ENCODE measurements at places on chromosomes 2 and 18. TPM values are rescaled to one million over a fixed set of nuclear protein-coding genes. Genes with fewer than 3 reads are reported as not detected.

Gene IL36G
- total RNA-seq, result not detected

Gene GALR1
- total RNA-seq, result 0.08 TPM

Gene BMP10
- total RNA-seq, result 0.83 TPM

Gene PID1
- 4.3 TPM for total RNA-seq

Gene SP140L
- 4.0 TPM for total RNA-seq

Gene CRACDL
- 3.3 TPM for total RNA-seq

Gene MC5R
- not detected for total RNA-seq

Gene EPB41L3
- 14.0 TPM for total RNA-seq

Gene CNGA3
- total RNA-seq, result not detected

Gene SCN9A
- total RNA-seq, result 0.75 TPM

Gene SH3BP4
- 9.1 TPM for total RNA-seq

Gene RNF25
- total RNA-seq, result 17.5 TPM

Gene CROCC2
- not detected for total RNA-seq

Gene CD8B2
- not detected for total RNA-seq

Gene SGO2
- 0.94 TPM for total RNA-seq

Gene TMEM247
- total RNA-seq, result not detected

Gene VWC2L
- 0.08 TPM for total RNA-seq

Gene CPLX4
- total RNA-seq, result not detected

Gene PRSS56
- total RNA-seq, result not detected

Gene ANKRD62
- total RNA-seq, result not detected

Gene SERPINB12
- not detected for total RNA-seq

Gene HRH4
- 0.08 TPM for total RNA-seq

Gene RNF152
- 10.2 TPM for total RNA-seq

Gene GKN2
- total RNA-seq, result not detected

Gene HOXD9
- total RNA-seq, result not detected

Gene PAIP2B
- total RNA-seq, result 30.7 TPM

Gene ST8SIA5
- total RNA-seq, result 23.3 TPM

Gene CAPN14
- 0.16 TPM for total RNA-seq

Gene GAL3ST2
- not detected for total RNA-seq

Gene TRIB2
- 49.9 TPM for total RNA-seq

Gene B3GNT7
- 5.4 TPM for total RNA-seq

Gene ZNF516
- 14.7 TPM for total RNA-seq

Gene UGT1A1
- total RNA-seq, result not detected

Gene ACMSD
- total RNA-seq, result not detected
